ENCODE measurements at places on chromosomes 6 and 20.
A peak's percentile ranks its signal among the peaks of the same experiment; 100 is the strongest.

DNA sequence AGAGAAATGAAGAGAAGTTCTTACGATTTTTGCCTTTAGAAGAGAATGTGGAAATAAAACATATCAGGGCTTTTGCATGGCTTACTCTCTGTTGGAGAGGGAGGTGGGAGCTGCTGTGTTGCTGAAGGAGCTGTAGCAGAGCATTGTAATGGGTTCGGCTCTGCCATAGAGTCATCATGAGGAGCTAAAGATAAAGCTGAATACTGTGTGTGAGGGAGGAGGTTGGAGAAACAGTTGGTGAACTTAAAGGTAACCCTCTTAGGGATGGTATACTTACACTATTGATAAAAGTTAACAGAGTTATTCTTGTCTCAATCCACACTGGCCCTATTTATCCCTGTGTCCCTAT lies 34.8 kb downstream of the CTNNBL1 start:
- H3K27me3 ChIP-seq: no peaks in the 10 kb centered on the region
- peaks cover 6% of the 10 kb centered on the region for H3K4me1 ChIP-seq
- no peak overlapping the region for H3K27ac ChIP-seq
- no peaks in the 10 kb centered on the region for H3K36me3 ChIP-seq
- no peak for DNase-seq

GRCh38 chr6:75268121-75268987 lies 16.2 kb downstream of the TMEM30A start:
- peak overlapping the region; percentile 41 for H3K27ac ChIP-seq
- H3K4me3 ChIP-seq: no peak overlapping the region
- H3K27me3 ChIP-seq: no peaks in the 10 kb centered on the region
- H3K4me1 ChIP-seq: no peaks in the 10 kb centered on the region
- DNase-seq: no peak

DNA sequence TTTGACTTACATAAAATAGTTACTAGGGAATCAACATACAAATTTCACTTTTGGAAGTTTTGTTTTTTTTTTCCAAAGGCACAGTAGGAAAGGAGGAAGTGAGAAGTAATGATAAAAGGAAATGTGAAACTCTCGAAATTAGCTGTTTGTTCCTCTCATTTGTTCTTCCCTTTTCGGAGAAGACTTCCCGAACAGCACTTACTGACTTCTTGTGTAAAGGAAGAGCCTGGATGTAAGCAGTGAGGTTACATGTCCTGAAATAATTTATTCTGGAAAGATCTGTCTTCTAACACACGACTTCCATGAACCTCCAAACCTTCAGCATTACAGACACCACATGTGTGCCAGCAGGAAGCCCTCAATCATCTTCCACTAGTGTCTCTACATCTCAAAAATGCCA lies 59.1 kb downstream of the KIF16B start:
- no peaks in the 10 kb centered on the region for H3K4me1 ChIP-seq
- no peak overlapping the region for H3K4me3 ChIP-seq
- H3K27ac ChIP-seq: no peak overlapping the region
- peaks cover 21% of the 10 kb centered on the region for H3K36me3 ChIP-seq
- H3K27me3 ChIP-seq: no peaks in the 10 kb centered on the region
- no peak for DNase-seq

DNA sequence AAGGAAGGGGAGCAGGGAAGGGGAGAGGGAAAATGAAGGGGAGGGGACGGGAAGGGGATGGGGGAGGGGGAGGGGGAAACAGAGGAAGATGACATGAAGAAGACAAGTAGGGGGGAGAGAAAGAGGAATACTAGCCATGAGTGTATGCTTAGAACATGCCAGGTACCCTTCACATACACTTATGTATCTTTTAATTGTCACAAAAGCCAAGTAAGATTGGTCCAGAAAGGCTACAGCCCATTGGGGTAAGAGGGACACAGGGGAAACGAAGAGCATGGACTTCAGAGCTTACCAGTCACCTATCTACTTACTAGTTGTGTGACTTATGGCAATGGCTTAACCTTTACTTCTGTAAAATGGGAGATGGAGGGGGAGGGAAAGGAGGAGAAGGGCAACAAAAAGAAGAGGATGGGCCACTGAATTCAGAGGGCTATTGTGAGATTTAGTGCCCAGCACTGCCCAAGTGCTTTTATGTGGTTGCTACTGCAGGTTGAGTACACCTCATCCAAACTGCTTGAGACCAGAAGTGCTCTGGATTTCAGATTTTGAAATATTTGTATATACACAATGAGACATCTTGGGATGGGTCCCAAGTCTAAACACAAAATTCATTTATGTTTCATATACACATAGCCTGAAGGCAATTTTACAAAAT lies 90.3 kb downstream of the ARHGAP18 start:
- DNase-seq: no peak
- H3K4me1 ChIP-seq: no peaks in the 10 kb centered on the region
- H3K4me3 ChIP-seq: no peak overlapping the region
- H3K27me3 ChIP-seq: no peaks in the 10 kb centered on the region

GRCh38 chr6:34908194-34908593 lies 19.1 kb downstream of the ANKS1A start:
- no peak overlapping the region for H3K27ac ChIP-seq
- DNase-seq: no peak
- no peaks in the 10 kb centered on the region for H3K27me3 ChIP-seq
- peaks cover 12% of the 10 kb centered on the region for H3K4me1 ChIP-seq
- H3K4me3 ChIP-seq: no peak overlapping the region

- DNase-seq: no peak
- H3K36me3 ChIP-seq: no peaks in the 10 kb centered on the region
- peaks cover 9% of the 10 kb centered on the region for H3K4me1 ChIP-seq
- H3K27ac ChIP-seq: peak overlapping the region; percentile 99
- no peaks in the 10 kb centered on the region for H3K27me3 ChIP-seq
Observed at GRCh38 chr6:30555816-30556065, 548 bp downstream of the GNL1 start.

GRCh38 chr6:82333781-82334180 lies 29.8 kb upstream of the TPBG start:
- H3K36me3 ChIP-seq: no peaks in the 10 kb centered on the region
- no peak for DNase-seq
- H3K27ac ChIP-seq: no peak overlapping the region
- H3K4me1 ChIP-seq: no peaks in the 10 kb centered on the region
- H3K27me3 ChIP-seq: no peaks in the 10 kb centered on the region

- no peaks in the 10 kb centered on the region for H3K4me1 ChIP-seq
- DNase-seq: no peak
- no peaks in the 10 kb centered on the region for H3K27me3 ChIP-seq
- H3K4me3 ChIP-seq: no peak overlapping the region
Observed at GRCh38 chr20:24872291-24873024, 76.6 kb upstream of the CST7 start.

GRCh38 chr6:68572525-68572924 lies 62.6 kb upstream of the ADGRB3 start:
- no peaks in the 10 kb centered on the region for H3K4me1 ChIP-seq
- no peak overlapping the region for H3K4me3 ChIP-seq
- DNase-seq: no peak
- no peak overlapping the region for H3K27ac ChIP-seq

GRCh38 chr6:79230149-79230548 lies 4.3 kb downstream of the HMGN3 start:
- no peaks in the 10 kb centered on the region for H3K27me3 ChIP-seq
- no peaks in the 10 kb centered on the region for H3K36me3 ChIP-seq
- no peak overlapping the region for H3K4me3 ChIP-seq
- H3K27ac ChIP-seq: no peak overlapping the region
- no peaks in the 10 kb centered on the region for H3K4me1 ChIP-seq

DNA sequence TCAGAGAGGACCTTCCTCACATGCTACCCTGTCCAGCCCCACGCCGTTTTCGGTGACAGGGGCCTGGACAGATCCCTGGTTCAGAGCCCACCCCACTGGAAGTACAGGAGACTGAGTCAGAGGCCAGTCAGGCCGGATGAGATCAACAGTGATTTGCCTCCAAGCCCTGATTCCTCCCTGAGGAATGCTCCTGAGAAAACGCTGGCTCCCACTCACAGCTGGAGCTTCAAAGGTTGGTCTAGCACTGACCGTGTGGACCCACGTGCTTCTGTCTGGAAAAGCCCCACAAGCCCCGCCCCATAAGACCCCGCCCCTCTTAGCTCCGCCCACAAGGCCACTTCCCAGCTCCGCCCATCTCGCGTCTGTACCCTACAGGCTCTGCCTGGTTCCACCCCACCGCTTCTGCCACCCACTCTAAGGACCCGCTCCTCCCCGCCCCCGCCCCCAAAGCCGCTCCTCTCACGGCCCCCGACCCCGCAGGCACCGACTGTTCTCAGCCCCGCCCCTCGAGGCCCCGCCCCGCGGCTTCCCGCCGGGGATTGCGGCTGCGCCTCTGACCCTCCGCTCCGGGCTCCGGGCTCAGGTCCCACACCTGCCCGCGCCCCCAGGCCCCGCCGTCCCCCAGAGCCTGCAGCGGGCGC lies 64.9 kb upstream of the BHLHE23 start:
- no peaks in the 10 kb centered on the region for H3K36me3 ChIP-seq
- H3K4me3 ChIP-seq: no peak overlapping the region
- H3K27ac ChIP-seq: no peak overlapping the region
- no peaks in the 10 kb centered on the region for H3K4me1 ChIP-seq
- no peak for DNase-seq
- peaks cover 62% of the 10 kb centered on the region for H3K27me3 ChIP-seq

DNA sequence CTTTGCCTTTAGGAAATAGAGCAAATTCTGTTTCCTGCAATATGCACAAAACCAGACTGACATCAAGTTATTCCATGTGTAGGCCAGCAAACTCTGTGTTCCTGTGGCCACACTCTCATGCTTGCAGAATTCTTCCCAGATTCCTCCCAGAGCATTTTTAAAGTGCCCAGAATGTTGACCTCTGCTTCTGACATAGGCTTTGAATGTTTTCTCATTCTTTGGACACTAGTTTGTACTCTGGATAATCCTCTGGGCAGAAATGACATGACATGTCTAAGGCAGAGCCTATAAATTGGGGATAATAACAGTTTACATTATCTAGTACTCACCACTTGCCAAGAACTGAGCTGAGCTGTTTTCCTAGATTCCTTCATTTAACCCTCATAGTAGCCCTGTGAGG lies 9.2 kb upstream of the EFHC1 start:
- H3K27ac ChIP-seq: no peak overlapping the region
- no peaks in the 10 kb centered on the region for H3K4me1 ChIP-seq
- no peaks in the 10 kb centered on the region for H3K27me3 ChIP-seq
- DNase-seq: no peak
- H3K4me3 ChIP-seq: no peak overlapping the region

- peaks cover 15% of the 10 kb centered on the region for H3K4me1 ChIP-seq
- no peak overlapping the region for H3K4me3 ChIP-seq
- H3K27ac ChIP-seq: no peak overlapping the region
Observed at GRCh38 chr20:50390685-50391443, 119.3 kb upstream of the PTPN1 start.

DNA sequence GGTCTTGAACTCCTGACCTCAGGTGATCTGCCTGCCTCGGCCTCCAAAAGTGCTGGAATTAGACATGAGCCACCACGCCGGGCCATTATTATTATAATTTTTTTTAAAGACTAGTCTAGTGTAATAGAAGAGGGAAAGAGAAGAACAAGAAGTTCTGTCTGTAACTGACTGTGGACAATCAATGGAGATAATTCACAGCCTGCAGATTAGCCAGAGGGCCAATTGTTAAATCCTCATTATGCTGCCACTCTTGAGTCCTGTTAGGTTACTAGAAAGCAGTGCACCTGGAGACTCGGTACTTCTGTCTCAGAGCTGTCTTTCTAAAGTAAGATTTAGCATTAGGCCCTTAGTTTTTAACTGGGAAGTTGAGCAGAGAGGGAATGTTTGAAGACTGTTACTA lies 37.5 kb downstream of the CARMIL1 start:
- H3K36me3 ChIP-seq: no peaks in the 10 kb centered on the region
- H3K4me3 ChIP-seq: no peak overlapping the region
- no peaks in the 10 kb centered on the region for H3K27me3 ChIP-seq
- H3K27ac ChIP-seq: no peak overlapping the region
- H3K4me1 ChIP-seq: peaks cover 17% of the 10 kb centered on the region
- DNase-seq: no peak

- peak overlapping the region; percentile 26 for H3K27ac ChIP-seq
- H3K4me3 ChIP-seq: no peak overlapping the region
- no peaks in the 10 kb centered on the region for H3K27me3 ChIP-seq
- H3K36me3 ChIP-seq: no peaks in the 10 kb centered on the region
- no peaks in the 10 kb centered on the region for H3K4me1 ChIP-seq
Observed at GRCh38 chr6:107653183-107653580, 163.3 kb downstream of the SOBP start.

- H3K4me3 ChIP-seq: no peak overlapping the region
- H3K4me1 ChIP-seq: no peaks in the 10 kb centered on the region
- no peak for DNase-seq
- H3K36me3 ChIP-seq: no peaks in the 10 kb centered on the region
- H3K27me3 ChIP-seq: no peaks in the 10 kb centered on the region
- H3K27ac ChIP-seq: no peak overlapping the region
Observed at GRCh38 chr6:141401168-141401567, 731.6 kb upstream of the GJE1 start.

- no peak overlapping the region for H3K4me3 ChIP-seq
- H3K36me3 ChIP-seq: no peaks in the 10 kb centered on the region
- no peaks in the 10 kb centered on the region for H3K27me3 ChIP-seq
- no peak overlapping the region for H3K27ac ChIP-seq
- DNase-seq: no peak
- no peaks in the 10 kb centered on the region for H3K4me1 ChIP-seq
Observed at GRCh38 chr20:38344107-38344701, 2.1 kb upstream of the LBP start.

GRCh38 chr6:136880748-136881460 lies 41.2 kb upstream of the SLC35D3 start:
- H3K27ac ChIP-seq: no peak overlapping the region
- H3K27me3 ChIP-seq: no peaks in the 10 kb centered on the region
- H3K36me3 ChIP-seq: no peaks in the 10 kb centered on the region
- H3K4me1 ChIP-seq: no peaks in the 10 kb centered on the region
- DNase-seq: no peak

DNA sequence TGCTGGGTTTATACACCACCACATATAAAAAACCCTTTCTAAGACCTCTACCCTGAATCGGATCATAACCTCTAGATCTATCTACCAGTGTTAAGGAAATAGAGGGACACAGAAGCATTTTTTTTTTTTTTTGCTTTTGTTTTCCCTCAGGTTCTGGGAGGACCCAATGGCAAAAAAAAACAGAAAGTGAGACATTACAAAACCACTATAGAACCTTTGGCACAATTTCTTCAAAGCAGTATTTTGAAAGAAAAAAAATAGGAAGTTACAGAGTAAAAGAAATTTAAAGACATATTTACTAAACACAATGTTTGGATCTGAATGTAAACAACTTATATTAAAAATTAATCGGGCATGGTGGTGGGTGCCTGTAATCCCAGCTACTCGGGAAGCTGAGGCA lies 1258.7 kb upstream of the GJE1 start:
- H3K36me3 ChIP-seq: no peaks in the 10 kb centered on the region
- H3K27me3 ChIP-seq: no peaks in the 10 kb centered on the region
- H3K4me1 ChIP-seq: no peaks in the 10 kb centered on the region
- DNase-seq: no peak
- no peak overlapping the region for H3K4me3 ChIP-seq

All from transverse colon (tissue), 4 donors.